ENCODE measurements at places on chromosomes 7 and 10.

DNA sequence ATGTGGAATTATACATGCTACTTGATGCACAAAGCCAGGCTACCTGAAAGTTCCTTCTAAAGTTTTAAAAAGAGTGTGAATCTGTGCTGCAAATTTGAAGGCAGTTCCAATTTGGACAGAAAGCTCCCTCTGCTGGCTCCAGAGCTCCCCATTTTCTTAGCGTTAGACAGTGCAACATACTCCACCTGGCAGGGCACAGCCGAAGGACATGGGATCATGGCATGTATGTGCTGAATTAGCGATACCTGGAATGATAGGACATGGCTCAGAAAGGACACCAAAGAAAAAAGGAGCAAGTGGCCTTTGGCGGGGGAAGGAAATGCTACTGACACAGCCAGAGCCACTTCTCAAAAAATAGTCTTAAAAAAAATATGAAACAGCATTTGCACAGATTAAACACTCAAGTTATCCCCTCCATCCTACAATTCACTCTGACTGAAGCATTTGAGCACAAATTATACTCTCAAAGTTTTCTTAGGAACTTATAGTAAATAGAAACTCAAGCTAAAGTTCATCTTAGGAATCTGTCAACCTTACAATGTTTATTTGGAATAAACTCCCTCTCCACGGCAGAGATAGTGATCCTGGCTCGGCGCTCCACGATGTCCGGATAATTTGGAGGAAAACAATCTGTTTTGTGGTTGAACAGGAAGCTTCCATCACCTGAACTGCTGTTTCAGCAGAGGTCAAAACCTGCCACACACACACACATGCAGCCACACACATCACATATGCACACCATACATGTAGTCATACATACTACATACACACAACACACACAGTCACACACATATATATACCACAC is 80.0 kb downstream of the C7orf25 start:
- no peak for DNase-seq

DNA sequence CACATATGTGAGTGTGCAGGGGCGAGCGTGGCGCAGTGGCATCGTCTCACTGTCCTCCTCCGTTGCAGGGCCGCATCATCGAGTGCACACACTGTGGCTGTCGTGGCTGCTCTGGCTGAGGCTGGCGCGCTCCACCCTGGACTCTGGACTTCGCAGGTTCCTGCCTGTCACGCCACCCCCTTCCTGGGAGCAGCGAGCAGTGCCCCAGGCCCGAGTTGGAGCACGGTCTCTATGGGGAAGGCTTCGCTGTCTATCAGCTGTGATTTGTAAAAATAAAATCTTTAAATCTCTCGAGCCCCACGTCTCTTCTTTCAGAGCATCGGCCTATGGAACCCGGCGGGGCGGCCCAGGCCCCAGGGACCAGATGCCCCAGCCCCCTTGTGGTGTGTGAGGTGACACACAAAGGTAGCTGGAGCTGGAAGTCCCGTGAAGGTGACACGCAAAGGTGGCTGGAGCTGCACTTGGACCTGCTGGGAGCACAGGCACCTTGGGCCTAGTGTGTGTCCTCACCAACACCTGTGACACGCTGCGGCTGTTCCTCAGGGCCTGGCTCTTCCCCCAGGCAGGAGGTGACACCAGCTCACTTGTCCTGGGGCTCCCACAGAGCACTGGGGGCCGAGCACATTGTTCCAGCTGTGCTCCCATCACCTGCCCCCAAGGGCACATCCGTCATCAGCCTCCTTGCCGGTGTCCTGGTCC is 10.7 kb downstream of the BUD31 start:
- no peak for DNase-seq

DNA sequence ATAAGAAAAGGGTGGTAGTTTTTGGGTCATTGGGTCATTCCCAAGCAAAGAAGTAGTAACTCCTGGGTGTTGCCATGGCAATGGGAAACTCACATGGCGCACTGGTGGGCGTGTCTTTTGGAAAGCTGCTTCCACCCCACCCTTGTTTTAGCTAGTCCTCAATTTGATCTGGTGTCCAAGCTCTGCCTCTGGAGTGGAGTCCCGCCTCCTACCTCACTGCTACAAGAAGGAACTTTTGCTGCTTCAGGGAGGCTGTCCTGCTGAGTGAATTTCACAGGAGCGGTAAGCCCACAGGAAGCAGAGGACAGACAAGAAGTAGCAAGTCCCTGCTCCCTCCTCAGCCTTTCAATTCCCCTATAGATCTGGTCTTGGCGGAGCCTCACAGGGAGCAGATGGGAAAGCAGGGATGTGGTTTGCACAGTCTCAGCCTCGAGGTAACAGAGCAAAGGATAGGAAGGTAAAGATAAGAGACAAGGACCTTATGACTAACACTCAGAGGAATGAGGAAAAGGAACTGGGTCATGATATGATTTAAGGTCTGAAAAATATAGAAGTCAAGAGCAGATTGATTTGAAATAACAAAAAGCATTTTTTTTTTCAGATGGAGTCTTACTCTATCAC is 700.3 kb downstream of the TNS3 start:
- DNase-seq, result no peak

GRCh38 chr10:101346177-101346576 is 7.8 kb upstream of the BTRC start:
- no peak for DNase-seq

DNA sequence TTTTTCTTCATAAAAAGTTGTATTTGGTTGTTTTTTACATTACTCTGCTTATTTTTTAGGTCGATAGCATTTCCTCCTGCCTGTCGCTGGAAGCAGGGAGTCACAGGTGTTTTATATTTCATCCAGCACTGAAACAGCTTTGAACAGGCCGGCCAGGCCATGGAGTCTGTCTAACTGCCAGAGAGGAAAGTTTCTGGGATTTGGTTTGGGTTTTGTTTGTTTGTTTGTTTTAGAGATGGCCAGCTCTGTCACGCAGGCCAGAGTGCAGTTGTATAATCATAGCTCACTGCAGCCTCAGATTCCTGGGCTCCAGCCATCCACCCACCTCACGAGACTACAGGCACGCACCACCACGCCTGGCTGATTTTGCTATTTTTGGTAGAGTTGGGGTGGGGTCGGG is 23.4 kb downstream of the PROSER2 start:
- DNase-seq, result no peak

DNA sequence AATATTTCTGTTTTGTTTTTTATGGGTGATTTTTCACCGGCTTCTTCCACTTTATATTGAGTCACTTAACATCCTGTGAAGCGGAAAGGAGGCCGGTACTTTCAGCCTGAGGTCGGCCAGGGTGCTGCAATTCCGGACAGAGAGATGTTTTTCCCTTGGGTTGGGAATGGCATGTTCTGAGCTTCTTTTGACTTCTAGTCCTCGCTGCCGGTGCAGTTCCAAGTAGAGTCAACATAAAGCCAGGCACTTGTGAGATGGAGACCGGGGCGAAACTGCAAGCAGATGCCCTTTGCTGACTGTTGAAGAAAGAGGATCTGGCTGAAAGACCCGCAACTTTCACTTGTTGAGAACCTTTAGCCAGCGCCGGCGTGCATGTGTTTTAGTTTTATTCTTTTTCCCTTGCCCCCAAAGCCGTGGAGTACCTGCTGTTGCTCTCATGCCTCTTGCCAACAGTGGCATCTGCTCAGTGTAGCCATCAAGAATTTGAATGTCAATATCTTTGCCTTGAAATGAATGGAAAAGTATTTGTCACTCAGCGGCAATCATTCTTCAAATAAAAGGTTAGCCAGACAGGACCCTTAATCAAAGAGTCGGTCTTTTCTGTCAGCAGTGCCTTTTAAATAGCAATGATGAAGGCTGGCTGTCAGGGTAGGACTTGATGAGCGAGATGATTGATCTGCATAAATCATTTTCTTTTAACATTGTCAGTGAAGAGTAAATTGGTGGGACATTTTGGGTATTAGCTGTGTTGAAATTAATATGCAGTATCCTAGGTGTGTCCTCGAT is 351.2 kb downstream of the LRMDA start:
- DNase-seq, result no peak

DNA sequence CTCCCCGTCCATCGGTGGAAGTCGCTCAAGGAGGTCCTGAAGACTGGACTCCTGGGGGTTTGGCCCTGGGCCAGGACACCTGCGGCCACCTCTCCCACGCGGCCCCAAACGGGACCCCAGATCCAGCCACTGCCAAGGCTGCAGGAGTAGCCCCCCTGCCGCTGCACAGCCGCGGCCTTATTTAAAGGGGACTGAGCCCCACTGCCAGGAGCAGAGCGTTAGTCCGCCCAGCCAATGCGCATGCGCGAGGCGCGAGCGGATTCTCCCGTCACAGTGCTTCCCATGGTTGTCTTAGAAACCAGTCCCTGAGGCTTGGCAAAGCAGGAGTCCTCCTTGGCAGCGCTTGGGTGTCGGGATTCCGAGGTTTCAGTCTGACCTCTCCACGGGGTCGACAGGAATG is 320.0 kb downstream of the ZNF716 start:
- no peak for DNase-seq

DNA sequence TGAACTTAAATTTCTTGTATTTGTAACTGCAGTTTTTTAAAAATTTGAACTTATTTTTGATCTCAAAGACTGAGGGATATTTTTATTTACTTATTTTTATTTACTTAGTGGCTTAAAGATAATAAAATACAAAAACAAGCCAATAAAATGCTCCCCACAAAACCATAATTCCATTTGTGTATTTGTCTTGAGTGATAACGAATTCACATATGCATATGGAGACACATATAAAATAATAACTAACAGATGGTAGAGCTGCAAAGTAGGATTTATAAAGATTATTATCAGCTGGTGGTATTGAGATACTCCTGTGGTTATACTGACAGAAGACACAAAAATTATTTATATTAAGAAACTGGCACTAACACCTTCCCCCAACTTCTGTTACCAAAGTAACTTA is 90.2 kb upstream of the RPA3 start:
- DNase-seq, result no peak

DNA sequence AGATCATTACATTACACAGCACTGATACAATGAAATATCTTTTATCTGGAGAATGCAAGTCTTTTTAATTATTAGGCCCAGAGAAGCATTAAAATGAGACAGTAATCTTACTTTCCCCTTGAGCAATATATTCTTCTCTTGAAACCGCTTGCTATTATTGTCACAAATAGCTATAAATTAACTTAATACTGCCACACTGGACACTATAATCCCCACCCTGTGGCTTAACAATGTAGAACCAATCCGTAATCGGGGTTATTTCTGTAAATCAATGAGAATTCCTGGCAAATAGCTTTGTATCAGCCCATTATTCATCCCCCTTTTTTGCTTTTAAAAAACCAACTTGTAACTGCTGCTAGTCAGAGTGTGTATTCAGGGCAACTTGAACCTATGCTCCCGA is 366.2 kb upstream of the VWC2 start:
- no peak for DNase-seq

- no peak for DNase-seq
These were observed 51.1 kb upstream of the OPN4 start for GRCh38 chr10:86603256-86603655.

GRCh38 chr7:27910326-27910725 is 170.4 kb downstream of the TAX1BP1 start:
- no peak for DNase-seq

GRCh38 chr7:101378751-101379174 is 16.1 kb downstream of the COL26A1 start:
- no peak for DNase-seq

DNA sequence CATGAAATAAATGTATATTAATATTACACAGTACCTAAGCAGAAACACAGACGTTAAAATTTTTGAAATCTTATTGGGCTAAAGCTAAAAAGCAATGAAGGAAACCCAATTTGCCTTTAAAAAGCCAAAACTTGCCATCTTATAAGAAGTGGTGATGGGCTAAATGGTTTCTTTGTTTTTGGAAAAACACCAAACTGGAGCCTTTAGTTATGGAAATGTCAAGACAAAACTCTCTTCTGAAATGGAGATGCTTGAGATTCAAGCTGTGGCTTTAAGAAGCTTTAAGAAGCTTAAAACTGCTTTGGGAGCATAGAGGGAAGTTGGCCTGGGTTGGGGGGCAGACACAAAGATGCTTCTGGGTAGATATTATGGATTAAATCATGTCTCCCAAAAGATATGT is 277.0 kb downstream of the GFRA1 start:
- DNase-seq, result no peak

DNA sequence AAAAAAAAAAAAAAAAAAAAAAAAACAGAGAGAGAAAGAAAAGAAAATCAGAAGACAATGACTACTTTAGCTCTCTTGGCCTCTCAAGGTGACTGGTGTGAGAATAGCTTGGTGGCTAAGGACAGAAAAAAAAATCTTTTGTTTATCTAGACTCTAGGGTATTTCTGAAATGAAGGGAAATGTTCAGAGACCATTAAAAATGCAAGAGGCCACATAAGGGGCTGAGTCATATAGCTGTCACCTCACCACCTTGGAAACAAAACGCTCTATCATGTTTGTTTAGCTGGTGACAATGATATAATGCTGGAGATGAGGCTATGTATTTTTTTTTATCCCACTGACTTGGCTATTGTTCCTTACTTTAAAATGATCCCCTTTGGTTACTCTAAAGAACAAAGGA is 287.0 kb upstream of the CDC14C start:
- no peak for DNase-seq

DNA sequence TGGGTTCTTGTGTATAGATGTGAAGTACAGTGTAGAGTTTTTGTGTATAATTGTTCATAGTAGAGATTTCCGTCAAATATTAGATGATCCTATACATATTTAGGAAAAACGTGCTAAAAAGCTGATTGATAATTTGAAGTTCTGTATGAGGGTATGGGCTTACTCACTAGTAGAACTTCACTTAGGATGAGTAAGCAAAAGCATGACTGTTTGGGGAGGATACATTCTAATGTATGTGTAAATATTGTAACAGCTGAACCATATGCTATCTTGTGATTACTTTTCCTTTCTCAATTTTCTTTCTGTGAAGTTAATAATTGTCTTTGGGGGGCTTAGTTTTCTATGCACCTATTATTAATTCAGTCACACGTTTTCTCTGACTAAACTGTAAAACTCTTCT is 53.2 kb upstream of the PDK4 start:
- no peak for DNase-seq

GRCh38 chr10:24047176-24047575 is 161.8 kb upstream of the KIAA1217 start:
- no peak for DNase-seq

DNA sequence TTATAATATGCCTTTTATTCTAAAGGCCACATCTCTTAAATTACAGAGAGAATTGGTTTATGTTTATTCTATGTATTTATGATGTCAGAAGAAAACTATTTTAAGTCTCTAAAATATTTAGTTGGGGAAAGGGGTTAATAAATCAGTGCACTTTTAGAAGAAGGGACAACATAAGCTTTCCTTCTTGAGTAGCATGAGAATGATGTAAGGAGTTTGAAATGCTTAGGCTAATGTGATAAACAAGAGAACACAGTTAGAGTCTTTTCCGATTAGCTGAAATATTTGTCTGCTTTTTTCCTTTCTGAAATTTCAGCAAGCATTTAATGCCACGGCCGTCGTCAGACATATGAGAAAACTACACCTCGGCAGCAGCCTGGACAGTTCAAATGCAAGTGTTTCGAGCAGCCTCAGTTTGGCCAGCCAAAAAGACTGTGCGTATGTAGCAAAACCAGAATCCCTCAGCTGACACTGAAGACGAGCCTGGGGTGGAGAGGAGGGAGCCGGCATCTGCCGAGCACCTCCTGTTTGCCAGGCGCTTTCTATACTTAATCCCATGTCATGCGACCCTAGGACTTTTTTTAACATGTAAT is 176.2 kb downstream of the CCDC3 start:
- no peak for DNase-seq

All from progenitor cell of endocrine pancreas (in vitro differentiated cells).